HAP-1 (cell line): ENCODE measurements at places on chromosomes 7 and 10.

- DNase-seq = no peak
Measured at GRCh38 chr10:32650246-32650655, 204.3 kb downstream of the CCDC7 start.

DNA sequence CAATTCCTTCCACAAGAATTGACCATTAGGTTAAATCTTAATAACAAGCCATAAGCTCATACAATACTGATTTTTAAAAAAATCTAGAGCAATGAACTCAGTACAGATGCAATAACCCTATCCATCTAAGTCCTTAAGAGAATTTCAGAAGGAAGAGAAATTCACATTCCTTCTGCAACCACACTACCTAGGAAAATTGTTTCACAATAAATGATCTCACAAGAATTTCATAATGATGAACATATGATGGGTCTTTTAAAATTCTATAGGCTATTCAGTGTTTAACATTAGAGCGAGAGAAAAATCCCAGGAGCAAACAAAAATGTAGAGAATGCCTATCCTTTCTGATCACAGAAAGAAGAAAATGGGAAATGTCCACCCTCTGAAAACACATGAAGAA lies 70.0 kb upstream of the MAGI2 start:
- DNase-seq = no peak

DNA sequence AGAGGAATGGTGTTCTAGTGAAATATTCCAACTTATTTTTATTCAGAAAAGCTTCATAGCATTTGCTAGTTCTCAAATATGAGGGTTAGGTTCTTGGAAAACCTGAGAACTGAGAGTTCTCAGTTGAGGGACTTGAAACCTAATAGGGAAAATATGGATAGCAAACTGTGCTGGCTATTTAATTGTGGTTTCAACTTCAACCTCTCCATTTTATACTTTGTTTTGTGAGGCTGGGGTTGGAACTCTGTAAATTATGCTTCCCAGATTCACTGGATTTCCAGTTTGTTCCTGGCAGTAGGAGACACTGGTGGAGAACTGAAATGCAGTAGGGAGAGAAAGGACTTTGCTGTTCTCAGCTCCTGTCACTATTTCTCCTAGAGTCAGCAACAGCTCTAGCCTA lies 52.7 kb downstream of the CDK14 start:
- no peak for DNase-seq

DNA sequence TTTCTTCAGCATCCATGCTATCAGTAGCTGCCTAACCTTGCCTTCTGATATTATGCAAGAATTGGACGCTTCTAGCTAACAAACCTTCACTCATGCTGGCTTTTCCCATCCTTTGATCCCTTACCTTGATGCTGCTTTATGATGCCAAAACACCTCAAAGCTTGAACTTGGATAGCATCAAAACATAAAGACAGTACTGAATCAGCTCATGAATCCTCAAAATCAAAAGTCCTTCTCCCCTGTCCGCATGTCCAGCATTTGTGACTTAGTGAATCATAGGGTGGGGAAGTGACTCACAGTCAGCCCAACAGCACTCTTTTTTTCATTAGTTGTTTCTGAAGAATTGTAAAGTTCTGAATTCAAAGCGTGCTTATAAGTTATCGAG lies 89.5 kb upstream of the PIK3CG start:
- no peak for DNase-seq

GRCh38 chr10:68628576-68629127 lies 68.5 kb downstream of the TET1 start:
- DNase-seq = no peak

DNA sequence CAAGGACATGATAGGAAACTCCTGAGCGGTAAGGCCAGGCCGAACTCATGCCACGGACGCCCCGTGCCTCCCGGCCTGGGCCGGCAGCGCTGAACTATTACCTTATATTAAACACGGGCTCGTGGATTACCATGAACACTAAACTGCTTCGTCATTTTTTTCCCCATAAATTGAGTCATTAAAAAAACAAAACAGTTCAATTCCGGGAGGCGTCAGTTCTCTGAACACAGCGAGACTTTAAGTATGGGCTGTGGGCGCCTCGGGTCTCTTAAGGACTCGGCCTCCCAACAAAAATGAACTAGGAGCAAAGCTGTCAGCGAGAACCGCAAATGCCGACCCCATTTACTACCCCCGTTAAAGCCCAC lies 519 bp downstream of the PITRM1 start:
- DNase-seq = peak; percentile 3

DNA sequence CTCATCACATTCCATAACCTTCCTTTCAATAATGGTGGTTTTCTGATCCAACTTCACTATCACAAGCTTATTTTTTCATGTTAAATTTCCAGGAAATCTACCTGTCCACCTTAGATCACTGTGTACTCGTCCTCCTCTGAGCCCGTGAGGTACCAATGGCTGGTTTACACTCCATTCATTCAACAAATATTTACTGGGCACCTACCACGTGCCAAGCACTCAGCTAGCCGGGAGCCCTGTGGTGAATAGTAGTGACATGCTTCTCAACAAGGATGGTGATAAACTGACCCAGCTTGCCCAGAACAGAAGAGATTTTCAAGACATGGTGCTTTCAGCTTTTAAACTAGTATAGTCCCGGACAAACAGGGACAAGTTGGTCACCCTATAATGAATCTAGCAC lies 98.2 kb downstream of the FAM204A start:
- DNase-seq = no peak

- DNase-seq = peak; percentile 62
Measured at GRCh38 chr10:7410862-7411670, at the start of gene SFMBT2. Gene SFMBT2 (minus strand): TSS chr10:7411034. CDS start chr10:7381898, 29,136 bp downstream.

DNA sequence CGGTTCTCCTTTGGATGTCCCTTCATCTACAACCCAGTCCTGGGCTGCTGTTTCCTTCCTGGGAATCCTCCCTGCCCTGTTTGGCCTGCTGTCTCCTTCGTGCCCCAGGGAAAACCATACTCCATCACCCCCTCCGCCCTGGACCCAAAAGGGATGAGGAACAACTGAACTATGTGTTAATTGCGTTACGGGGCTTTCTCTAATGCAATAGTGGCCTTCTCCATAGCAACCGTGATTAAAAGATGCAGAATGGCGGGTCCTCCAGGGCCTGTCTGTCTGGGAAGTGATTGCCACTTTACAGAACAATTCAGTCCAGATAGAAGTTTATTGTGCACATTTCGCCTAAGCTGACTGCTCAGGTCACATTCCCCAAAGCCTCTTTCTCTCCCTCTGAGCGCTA lies 112.0 kb upstream of the FGFR2 start:
- DNase-seq = peak; percentile 54

GRCh38 chr7:12257582-12257981 lies 46.5 kb downstream of the TMEM106B start:
- no peak for DNase-seq

DNA sequence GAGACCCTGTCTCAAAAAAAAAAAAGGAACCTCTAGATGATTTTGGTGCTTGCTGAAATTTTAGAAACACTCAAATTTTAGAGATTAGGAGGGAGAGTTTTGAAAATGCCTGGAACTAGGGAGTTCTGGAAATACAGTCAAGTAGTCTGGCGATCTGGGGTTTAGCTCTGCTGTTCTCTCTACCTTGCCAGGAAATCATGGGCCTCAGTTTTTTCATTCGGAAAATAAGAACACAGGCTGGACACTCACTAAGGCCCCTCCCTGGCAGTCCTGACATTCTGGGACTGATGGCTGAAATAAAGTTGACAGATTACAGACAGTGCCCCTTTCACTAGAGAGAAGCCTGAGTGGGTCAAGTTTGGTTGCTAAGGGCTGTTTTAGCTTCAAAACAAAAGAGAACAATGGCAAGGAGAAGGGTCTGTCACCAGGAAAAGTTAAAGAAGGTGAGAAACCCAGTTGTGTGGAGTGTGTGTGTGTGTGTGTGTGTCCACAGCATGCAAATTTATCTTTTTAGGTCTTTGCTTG lies 25.0 kb upstream of the CALN1 start:
- no peak for DNase-seq

DNA sequence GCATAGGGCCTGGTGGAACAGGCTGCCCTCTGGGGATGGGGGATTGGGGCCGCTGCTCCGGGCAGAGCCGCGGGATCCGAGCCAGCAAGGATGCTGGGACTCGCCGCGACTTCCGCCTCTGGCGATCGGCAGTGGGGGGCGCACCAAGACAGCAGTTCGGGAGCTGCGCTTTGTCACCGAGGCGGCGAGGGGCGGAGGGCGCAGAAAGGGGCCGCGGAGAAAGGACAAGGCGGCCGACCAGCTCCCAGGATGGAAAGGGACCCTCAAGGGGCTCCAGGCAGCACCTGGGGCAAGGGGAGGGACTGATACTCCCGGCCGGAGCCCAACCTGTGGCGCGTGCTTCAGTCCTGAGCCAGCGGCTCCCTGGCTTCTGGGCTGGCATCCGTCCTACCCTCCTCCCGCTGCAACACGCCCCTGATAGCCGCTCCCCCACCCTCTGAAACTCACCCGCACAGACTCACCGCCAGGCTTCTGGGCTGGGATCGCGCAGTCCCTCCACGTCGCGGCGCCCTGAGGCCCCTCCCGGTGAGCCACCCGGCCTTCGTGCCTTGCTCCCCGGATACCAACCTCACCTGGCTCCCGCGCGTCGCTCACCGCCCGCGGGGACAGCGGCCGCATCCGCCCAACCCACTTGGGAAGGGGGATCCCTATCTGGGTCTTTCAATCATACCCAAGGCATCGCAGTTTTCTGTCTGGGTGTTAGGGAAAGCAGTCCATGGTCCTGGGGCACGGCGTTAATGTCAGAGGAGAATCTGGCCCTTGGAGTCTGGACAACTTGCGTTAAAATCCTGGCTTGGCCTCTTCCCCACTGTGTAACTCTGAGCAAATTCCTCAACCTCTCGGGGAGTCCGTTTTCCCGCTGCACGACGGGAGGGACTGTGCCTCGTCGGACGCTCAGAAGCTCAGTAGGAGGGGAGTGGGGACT lies 7.0 kb upstream of the EVX1 start:
- DNase-seq = peak; percentile 77
